Anterior cingulate cortex (tissue), 58 donors: ENCODE measurements at places on chromosomes 1 and 21.

DNA sequence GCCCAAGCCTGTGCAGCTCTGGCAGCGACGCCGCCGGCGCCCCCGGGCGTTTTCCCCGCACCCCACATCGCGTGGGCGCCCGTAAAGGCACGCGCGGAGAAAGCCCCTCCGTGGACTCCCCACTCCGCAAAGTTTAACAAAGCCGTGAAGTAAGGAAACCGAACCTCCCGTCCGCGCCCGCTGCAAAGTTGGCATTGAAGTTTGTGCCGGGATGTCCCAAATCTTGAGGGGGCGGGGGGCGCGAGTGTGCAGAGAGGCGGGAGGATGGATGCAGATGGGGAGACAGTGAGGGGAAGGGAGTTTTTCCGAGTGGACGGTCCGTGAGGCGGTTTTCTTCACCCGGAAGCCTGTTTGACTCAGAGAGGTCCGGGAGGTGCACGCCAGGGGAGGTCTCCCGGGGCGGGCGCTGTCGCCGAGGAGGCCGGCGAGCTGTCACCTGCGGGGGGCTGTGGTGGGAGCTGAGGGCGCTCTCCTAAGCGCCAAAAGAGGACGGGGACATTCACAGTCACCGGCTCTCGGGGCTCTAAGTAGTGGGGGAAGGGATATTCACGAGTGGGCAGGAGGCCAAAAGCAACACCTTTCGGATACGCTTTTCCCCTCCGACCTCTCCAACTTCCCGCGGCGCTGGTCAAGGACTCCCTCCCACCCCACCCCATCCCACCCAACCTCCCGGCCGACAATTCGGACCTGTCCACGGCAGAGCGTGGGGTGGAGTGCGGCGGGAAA, 1.3 kb downstream of the WLS start:
- DNase-seq: no peak

DNA sequence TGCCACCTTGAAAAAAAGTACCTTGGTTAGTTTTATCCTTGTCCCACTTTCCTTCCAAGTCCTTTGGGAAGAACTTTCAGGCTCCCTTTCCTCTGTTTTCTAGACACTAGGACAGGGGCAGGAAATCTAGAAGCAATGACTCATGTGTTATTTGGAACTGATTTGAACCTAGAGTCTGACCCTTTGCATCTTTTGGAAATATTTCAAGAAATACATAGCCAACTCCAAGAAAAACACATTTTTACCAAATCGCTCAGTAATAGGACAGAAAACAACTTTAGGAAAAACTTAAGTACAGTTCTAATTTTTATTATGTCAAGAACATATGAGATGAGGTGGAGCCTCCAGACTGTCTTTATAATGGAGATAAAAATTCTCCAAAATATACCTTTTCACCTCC, 292.4 kb downstream of the PTBP2 start:
- DNase-seq: no peak

DNA sequence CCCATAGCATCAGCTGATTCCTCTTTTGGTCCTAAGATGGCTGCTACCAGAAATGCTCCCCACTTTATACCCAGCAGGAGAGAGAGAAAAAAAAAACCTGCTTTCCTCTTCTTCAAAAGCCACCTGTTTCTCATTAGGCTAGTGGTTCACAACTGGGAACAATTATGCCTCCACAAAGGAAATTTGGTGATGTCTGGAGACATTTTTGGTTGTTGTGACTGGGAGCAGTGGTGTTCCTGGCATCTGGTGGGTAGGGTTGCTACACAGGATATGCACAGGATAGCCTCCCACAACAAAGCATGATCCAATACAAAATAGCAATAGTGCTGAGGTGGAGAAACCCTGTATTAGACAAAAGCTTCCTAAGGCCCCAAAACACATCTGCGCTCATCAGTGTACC, 38.5 kb upstream of the SGIP1 start:
- no peak for DNase-seq

DNA sequence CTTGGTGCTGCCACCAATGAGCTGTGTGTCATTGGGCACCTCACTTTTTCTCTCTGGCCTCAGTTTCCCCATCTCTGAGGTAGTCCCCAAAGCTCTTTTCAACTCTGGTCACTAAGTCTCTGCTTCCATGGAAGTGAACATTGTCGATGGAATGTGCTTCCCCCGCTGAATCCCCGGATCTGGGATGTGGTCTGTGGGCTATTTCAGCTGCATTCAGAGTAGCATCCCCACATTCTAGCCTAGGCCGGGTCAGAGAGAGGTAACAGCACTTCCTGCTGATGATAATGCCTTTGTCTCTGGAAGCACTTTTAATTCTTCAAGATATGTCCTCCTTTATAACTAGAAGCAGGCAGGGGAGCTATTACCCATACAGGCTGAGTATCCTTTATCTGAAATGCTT, 29.8 kb downstream of the RASSF5 start:
- no peak for DNase-seq

DNA sequence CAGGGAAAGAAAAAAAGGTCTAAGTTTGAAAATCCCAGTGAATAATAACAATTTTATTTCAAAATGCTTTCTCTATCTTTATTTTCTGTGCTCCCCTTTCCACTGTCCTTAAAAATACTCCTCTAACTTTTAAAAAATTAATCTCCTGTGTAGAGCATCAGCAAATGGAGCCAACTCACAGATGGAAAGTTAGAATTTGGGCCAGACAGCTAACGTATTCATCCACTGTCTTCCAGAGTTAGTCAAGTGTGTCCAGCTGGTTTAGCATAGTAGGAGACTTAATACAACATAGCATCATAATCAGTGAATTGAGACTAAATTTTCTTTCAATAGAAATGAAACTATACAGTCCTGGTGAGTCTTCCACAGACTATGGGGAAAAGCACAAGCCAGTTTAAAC, 419.0 kb upstream of the LRRC7 start:
- no peak for DNase-seq

DNA sequence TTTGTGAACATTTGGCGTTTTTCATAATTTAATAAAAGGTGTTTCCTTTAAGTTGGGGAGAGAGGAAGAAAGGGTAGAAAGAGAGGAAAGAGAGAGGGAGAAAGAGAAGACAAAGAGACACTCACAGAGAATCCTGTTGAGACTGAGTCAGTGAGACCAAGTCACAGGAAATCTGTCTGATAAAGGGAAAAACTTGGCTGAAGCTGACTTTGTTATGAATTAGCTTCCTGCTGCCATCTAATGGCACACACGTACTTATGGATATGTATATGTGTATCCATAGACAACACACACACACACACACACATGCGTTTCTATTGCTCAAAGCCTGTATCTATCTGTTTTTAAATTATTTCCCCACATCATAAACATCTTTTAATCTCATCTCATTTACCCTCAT, 42.5 kb upstream of the DISC1 start:
- no peak for DNase-seq

DNA sequence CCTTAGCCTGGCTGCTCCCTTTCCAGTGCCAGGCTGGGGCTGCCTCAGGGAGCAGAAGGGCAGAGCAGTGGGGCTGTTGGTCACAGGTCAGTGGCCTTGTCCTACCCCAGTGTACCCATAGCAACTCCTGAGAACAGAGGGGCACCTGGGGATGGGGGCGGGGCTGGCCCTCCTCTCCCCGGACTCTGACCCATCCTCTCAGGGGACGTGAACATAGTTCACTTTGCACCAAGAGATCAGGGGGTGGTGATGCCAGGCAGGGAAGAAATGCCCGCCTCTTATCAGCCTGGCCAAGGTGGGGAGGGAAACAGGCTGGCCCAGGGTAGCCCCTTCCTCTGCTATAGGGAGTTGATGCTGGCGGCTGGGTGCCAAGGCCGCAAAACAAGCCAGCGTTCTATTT, 4.9 kb downstream of the ETNK2 start:
- no peak for DNase-seq

- DNase-seq: no peak
Observed at GRCh38 chr21:37093977-37094376, 20.9 kb downstream of the TTC3 start.

- no peak for DNase-seq
Observed at GRCh38 chr1:53176452-53177208, 20.0 kb upstream of the CPT2 start.

DNA sequence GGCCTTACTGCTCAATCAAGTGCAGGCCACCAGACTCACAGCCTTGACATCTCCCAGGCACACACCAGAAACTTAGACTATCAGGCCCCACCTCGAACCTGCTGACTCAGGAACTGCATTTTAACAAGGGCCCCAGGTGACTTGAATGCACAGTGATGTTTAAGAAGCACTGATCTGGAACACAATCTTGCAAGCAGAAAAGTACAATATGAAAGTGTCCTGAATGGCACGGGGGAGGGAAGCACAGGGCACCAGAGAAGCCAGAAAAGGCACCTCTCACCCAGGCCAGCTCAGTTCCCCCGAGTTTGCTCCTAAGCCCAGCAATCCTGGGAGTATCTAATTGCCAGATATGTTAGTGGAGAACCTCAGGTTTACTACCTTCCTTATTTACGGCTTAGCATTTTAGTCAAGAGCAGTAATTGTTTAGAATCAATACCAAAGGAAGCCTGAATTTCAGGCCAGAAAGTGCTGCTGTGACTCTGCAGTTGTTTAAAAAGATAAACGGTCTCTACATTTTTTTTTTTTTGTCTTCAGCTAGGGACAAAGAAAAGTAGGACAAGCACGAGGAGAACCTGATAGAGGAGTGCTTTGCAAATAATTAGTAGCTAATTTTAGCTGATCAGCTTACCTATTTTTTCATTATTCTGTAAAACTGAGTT, 50.9 kb upstream of the CDC42BPA start:
- no peak for DNase-seq

GRCh38 chr1:188425687-188426086, 1596.9 kb downstream of the PLA2G4A start:
- DNase-seq: no peak

DNA sequence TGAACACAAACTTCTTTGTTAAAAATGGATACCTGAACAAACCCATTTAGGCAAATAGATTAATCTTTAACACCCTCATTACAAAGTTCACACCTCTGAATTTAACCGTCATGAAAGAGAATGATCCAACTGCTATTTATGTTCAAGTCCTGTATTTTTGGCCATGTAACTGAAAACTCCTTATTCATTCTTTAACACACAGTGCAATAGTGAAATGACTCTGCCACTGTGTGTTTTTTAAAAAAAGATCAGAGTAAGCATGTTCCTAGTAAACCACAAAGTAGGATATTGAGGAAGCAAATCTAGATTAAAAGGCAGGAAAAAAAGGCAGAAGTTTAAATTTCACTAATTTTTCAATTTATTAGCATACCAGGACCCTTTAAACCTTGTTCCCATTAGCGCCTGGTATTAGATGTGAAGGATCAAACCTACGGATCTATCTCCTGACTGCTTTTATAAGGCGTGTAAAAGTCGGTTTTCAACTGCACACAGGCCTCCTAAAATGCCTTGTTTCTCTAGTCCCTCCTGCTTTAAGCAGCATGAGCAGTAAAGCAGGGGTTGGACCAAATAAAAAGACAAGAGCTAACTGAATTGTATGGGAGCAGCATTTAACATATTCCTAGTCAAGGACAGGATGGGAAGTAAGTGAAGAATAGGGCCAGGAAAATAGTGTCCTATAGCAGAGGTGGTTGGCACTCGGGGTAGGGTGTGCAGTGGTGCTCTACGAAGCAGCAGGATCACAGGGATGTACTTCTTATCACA, 33.4 kb downstream of the NUCKS1 start:
- no peak for DNase-seq

GRCh38 chr1:55285834-55286233, 70.7 kb upstream of the USP24 start:
- DNase-seq: no peak

DNA sequence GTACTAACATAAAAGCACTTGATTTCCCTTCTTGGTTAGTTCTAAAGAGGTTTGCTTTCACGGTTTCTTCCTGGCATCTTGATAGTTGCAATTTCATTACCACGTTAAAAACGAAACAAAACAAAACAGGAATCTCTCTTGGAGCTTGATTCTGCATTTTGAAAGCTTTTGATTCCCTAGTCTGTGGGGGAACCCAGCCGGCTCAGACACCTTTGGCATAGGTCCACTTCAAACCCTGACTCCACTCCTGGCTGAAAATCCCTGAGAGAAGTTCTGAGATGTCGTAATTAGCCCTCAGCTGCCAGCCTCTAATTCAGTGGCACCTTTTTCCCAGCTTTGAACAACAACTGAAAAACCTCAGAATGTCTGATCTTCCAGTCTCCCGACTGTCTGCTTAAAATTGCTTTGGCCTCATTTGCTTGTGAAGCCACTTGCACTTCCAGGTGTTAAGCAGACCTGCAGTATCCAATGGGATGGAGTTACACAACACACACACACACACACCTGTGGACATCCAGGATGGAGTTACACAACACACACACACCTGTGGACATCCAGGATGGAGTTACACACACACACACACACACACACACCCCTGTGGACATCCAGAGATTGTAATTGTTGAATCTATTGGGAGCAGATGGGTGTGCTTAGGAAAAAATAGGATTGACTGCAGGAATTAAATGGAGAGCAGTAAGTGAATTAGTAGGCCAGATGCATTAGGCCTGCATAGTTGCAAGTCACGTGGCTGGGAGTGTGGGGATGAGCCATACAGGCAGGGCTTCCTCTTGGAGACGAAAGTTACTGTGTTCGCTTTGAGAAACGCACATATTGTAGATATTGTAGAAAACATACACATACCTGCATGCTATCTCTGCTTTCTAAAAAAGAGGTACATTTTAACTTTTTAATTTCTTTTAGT, 285.6 kb upstream of the FMN2 start:
- DNase-seq: no peak

GRCh38 chr1:202623075-202623474, 87.2 kb downstream of the SYT2 start:
- DNase-seq: no peak

DNA sequence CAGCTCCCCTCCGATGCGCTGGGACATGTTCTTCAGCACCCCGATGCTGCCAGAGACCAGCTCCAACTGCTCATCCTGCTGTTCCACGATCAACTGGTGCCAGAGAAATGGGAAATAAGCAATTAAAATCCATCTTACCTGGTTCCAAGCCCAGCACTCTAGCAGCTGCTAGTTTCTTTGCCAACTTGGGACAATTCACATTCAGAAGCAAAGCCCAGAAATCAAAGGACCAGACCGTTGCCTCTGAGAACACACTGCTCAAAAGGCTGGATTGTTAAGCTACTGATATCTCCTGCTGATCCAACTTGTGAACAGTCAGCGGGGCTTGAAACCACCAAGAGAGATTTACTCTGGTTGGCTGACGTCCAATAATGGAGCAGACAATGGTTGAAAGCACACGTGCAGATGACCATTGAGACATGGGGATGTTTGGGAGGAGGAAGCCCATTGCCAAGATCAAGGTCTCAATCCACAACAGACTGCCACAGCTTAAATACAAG, 34.4 kb downstream of the STX6 start:
- DNase-seq: no peak

DNA sequence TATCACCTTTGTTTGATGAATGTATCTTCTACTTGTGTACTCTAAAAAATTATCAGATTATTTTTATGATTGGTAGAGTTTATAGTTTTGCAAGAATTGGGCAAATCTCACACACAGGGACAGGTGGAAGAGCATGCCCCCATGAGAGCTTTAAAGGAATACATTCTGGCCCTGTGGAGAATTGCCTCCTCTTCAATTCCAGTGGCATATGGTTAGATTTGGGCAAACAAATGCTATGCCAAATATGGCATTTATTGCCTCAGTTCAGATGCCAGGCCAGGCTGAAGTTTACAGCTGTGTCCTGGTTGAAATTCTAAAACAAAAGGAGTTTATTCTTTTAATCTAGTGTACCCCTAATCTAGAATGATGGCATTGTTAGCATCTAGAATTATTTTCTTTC, 162.4 kb upstream of the CACYBP start:
- no peak for DNase-seq
